ENCODE measurements at places on chromosomes 13 and 19.
A peak's percentile ranks its signal among the peaks of the same experiment; 100 is the strongest.

DNA sequence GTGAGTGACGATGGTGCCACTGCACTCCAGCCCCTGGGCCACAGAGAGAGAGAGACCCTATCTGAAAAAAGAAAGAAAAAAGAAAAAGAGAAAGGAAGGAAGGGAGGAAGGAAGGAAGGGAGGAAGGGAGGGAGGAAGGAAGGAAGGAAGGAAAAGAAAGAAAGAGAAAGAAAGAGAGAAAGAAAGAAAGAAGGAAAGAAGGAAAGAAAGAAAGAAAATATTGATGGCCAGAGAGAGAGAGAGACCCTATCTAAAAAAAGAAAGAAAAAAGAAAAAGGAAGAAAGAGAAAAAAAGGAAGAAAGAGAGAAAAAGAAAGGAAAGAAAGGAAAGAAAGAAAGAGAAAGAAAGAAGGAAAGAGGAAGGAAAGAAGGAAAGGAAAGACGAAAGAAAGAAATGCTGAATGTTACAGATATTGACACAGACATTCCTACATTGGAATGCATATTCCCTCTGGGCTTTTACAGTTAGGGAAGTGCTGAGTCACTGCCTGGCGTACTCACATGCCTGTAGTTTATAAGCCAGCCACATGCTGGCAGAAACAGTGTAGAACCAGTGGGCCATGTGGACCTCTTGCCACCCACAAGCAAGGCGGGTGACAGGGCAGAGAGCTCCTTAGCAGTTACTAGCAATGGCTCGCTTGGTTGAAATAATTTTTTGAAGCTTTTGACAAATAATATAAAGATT, 34.6 kb upstream of the SLC46A3 start:
- no peak for ATAC-seq

DNA sequence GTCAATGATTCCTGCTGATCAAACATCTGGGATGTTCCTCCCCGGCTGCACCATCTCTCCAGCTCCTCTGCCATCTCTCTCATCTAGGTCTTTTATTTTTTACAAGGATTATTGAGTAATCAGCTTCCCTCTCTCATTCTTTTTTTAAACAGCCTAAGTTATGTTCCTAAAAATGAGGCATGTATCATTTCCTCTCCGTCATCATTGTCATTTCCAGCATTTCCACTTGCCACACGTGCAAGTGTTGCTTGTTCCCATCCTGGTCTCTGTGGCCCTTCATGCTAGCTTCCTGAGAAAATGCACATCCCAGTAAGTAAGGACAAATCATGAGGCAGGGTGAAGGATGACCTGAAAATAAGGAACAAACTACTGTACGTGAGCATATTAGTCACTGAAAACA, 102.7 kb upstream of the POSTN start:
- no peak for ATAC-seq

GRCh38 chr13:102369302-102369701, 32.5 kb downstream of the FGF14 start:
- no peak for ATAC-seq

GRCh38 chr19:23101241-23101640, 15.6 kb upstream of the ZNF730 start:
- ATAC-seq, result no peak

- ATAC-seq, result no peak
Observed at GRCh38 chr19:18737337-18737953, 53.7 kb downstream of the COMP start.

- no peak for ATAC-seq
Observed at GRCh38 chr13:113040031-113040430, 65.6 kb upstream of the F7 start.

- ATAC-seq, result no peak
Observed at GRCh38 chr13:112978561-112979405, 9.8 kb downstream of the MCF2L start.

DNA sequence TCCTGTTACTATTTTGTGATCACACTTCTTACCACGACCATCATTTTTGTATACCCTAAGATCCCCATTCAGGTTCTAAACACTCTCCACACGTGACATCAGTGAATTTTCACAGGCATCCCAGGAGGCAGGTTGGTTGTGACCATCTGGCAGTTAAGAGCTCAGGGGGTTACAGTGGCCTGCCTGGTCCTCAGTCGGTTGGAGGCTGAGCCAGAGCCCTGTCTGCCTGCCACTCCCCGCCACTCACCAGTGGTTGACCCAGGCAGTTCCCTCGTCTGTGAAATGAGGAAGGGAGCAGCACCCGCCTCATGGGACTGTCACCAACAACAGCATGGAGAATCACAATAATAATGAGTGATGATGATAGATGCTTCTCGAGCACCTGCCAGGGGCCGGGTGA, 36.4 kb upstream of the EHD2 start:
- ATAC-seq, result no peak

DNA sequence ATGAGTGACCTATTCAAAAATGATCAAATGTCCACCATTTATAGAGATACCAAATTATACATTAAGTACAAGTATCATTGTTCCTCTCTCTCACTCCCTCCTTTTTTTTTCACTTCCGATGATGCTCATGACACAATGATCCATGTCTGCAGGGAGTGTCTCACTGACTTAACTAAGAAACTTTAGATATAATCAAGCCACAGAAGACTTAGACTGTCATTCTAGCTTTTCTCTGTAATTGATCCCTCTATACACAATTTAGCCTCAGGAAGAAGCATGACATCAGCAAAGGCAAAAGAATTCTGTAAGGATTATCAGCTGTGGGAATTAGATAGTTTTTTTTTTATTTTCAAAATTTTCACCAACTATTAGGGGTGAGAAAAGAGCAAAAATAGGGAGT, 734.9 kb upstream of the PCDH9 start:
- no peak for ATAC-seq

GRCh38 chr19:51005248-51005647, 3.8 kb upstream of the KLK8 start:
- no peak for ATAC-seq

GRCh38 chr19:33132021-33132420, at the start of gene WDR88:
Gene WDR88, plus strand, starts transcription at chr19:33132114. Its CDS starts 56 bp downstream, at chr19:33132170.
- ATAC-seq, result no peak

- ATAC-seq, result peak; percentile 91
Observed at GRCh38 chr19:14419106-14419813, at the start of gene DDX39A. Gene DDX39A, minus strand, starts transcription at chr19:14419341. Its CDS starts 6,121 bp downstream, at chr19:14413220.

DNA sequence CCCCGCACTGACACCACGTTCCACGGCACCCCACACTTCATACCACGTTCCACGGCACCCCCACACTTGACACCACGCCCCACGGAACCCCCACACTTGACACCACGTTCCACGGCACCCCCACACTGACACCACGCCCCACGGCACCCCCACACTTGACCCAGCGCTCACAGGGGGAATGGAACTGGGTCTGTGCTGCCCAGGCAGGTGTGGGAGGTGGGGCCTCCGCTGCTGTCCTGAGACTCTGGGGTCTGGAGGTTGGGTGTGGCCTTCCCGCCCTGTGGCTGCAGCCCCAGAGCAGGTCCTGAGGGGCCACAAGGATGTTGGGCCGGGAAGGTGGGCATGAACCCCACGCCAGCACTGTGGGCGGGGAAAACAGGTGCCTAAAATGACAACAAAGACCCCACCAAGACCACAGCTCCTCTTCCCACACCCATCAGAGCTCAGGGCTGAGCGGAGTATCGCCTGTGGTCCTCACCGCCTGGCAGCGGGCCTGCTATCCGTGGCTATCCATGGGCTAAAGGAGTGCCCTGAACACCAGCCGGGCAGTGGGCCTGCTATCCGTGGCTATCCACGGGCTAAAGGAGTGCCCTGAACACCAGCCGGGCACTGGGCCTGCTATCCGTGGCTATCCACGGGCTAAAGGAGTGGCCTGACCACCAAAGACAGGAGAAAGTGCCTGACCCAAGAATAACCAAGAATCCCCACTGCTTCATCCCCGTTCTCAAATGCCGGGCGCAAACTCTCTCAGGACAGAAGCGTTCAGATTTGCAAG, 59.9 kb upstream of the C13orf46 start:
- no peak for ATAC-seq

GRCh38 chr13:76023652-76024051, 387.5 kb downstream of the LMO7 start:
- ATAC-seq, result no peak

GRCh38 chr19:13633109-13633508, 126.8 kb upstream of the CACNA1A start:
- ATAC-seq, result no peak

DNA sequence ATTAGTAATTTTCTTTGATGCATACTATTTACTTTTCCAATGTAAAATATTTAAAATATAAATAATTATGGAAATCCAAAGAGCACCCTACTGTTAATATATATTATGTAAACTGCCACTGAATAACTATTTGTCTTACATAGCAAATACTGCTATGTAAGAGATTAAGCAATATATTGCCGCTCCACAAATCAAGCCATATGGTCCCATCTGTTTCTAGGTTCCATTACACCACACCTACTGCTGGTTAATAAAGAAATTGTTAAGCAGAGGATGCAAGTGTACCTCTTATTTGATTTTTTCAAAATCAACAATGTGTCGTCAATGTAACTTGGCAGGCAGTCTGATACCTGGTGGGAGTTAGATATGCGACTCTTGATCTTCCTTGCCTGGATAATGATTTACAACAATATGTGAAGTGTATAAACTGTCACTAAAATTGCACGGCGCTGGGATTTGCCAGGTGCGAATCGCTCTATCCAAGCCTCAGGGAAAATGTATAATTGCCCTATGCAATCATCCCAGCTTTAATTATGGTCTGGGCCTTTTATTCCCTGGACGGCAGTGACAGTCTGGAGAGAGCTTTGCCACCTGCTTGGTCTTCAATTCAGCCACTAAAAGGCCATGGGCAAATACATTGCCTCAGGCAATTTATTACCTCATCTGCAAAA, 16.0 kb downstream of the SMAD9 start:
- no peak for ATAC-seq
